CD4-positive, CD25-positive, alpha-beta regulatory T cell (primary cell): ENCODE measurements at places on chromosomes 6 and 20.

GRCh38 chr20:46286977-46287376 is 21.3 kb downstream of the CDH22 start:
- no peak for DNase-seq

- DNase-seq = no peak
Measured at GRCh38 chr6:33869826-33870423, 66.1 kb upstream of the MLN start.

DNA sequence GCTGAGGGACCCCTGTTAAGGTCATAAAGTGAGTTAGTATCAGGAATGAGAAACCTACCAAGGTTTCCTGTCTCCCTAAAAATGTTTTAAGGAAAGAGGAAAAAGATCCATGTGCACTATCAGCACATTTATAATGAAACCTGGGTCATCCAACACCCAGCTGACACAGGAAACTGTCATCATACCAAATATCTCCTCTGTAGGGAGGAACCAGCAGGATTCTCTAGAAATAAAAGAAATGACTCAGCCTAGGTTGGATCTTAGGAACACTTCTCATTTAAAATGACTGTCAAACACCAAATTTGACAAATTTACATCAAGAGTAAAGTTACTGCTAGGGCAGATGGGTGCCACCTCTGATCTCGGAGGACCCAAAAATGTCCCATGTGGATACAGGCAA is 21.7 kb downstream of the GFOD1 start:
- DNase-seq = no peak

- DNase-seq = no peak
Measured at GRCh38 chr6:56511591-56511990, 131.1 kb downstream of the DST start.

DNA sequence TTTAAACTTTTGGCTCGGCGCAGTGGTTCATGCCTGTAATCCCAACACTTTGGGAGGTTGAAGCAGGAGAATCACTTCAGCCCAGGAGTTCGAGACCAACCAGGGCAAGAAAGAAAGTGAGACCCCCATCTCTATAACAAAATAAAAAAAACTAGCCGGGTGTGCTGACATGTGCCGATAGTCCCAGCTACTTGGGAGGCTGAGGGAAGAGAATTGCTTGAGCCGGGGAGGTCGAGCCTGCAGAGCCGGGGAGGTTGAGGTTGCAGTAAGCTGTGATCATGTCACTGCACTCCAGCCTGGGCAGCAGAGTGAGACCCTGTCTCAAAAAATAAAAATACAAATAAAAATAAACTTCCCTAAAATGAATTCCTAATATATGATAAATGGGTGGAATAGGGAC is 50.4 kb downstream of the ZMYND8 start:
- no peak for DNase-seq

DNA sequence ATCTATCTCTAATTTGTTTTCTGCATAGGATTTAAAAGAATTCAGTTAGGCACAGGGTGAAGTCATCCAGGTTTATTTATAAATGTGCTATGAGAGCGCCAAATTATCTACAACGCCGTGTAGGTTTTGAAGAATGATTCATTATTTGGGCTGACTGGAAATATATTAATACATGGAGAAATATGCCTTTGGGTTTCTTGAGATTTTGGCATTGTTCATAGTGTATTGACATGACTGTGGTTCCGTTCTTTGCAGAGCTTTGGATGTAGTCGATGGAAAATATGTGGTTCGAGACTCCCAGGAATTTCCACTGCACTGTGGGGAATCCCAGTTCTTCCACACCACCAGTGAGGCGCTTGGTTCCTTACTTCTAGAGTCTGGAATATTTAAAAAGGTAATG is 90.9 kb downstream of the CRYBG1 start:
- DNase-seq = no peak

DNA sequence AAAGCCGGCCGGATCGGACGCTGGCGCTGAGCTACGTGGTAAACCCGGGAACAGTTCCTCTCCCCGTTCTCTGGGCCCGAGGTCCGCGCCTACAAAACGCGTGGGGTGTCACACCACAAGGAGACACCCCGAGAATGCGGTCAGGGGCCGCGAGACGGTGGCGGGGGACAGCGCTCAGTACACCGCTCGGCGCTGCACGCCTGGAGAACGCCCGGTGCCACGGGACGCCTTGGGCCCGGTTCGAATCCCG is 670 bp downstream of the NCOA5 start:
- DNase-seq = no peak

GRCh38 chr6:63643862-63644261 is 8.3 kb downstream of the PHF3 start:
- no peak for DNase-seq

GRCh38 chr20:3898639-3899038 is 9.5 kb downstream of the PANK2 start:
- DNase-seq = no peak

DNA sequence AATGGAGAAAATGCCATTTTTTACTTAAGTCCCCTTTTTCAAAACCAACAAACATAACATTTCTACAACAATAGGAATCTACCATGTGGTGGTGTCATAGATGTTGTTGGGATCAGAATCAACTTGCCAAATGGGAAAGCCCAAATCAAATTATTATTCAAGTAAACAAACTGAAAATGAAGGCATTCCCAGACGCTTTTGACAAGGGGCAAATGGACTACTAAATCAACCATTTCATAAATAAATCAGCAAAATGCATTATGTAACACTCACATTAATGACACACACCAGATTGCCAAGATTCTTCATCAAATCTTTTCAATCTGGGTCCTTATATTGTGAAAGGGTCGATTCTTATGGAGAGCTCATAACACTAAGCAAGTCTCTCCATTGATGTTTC is 375.6 kb downstream of the KIF16B start:
- no peak for DNase-seq

- no peak for DNase-seq
Measured at GRCh38 chr6:6645261-6645917, 56.9 kb downstream of the LY86 start.

GRCh38 chr6:109308018-109308492 is 74.2 kb downstream of the CD164 start:
- DNase-seq = no peak

DNA sequence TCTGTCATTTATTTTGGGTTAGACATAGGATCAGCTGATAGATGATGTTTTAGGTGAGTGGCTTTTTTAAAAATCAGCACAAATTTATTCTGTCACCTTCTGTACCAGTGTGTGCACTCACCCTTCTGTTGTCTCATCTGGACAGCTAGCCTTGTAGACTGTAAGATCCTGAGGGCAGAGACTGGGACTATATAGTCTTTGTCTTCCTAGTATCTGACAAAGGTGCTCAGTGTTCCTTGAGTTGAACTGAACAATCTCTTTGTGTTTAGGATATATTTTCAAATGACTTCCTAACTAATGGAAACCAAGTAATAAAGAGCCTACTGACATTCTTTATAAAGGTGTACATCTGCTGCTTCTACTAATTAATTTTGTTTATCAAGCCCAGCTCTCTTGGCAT is 3.0 kb downstream of the DCBLD1 start:
- DNase-seq = no peak

DNA sequence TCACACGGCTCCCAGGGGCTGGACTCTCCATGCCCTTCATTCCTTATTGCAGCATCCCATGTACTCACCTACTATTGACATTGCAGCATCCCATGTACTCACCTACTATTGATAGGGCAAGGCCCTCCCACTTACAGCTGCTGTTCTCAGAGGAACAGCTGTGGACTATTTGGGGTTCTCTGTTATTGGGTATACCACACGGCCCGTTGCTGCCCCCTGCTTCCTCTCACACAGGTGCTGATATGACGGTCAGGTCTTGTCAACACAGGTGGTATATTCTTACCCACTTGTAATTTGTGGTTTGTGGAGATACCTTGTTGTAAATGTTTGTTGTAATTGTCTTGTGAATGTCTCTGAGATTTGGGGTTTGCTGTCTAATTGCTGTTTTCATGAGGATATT is 18.8 kb downstream of the ALDH5A1 start:
- DNase-seq = no peak

DNA sequence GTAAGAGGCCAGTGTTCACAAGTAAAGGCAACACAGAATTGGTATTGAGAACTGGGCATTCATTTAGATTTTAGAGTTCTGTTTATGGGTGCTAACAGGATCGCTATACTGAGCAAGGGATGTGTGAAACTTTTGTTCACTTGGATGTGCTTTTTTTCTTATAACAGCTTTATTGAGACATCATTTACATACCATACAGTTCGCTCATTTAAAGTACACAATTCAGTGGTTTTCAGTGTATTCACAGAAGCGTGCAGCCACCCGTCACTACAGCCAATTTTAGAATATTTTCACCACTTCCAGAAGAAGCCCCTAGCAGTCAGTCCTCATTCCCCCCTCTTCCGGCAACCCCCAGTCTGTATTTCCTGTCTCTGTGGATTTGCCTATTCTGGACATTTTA is 48.7 kb downstream of the GFRA4 start:
- DNase-seq = no peak

- no peak for DNase-seq
Measured at GRCh38 chr6:107894809-107895396, 63.1 kb downstream of the SEC63 start.

DNA sequence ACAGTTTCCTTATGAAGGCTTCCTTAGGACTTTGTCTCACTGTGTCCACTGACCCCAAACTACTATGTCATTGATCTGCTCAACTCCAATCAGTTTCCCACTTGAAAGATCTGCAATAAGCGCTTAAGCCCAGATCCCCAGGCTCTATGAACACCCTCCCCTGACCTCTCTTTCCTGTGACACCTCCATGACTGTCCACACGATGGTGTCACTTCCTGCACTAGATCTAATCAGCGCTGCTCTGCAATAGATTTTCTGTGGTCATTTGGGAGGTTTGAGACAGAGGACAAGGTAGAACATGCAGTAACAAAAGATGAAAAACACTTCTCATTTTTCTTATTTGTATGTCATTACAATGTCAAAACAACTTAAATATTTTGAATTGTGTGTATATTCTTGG is 304.6 kb upstream of the AGPAT4 start:
- DNase-seq = peak; percentile 4

GRCh38 chr20:25376886-25377285 is 13.7 kb downstream of the ABHD12 start:
- DNase-seq = no peak

DNA sequence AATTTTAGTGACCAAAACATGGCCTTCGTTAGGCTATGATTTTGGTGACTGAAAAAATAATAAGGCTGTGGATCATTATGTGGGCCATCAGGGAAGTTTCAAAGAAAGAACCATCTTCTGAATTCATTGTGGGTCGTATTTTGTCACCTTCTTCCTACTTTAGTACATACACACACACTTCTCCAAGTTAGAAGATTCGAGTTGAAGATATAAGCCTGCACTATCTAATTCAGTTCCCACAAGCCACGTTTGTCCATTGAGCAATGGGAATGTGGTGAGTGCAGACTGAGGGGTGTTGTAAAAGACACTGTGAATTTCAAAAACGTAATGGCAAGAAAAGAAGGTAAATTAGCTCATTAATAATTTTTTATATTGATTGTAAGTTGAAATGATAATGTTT is 766.0 kb downstream of the KIF16B start:
- DNase-seq = no peak

DNA sequence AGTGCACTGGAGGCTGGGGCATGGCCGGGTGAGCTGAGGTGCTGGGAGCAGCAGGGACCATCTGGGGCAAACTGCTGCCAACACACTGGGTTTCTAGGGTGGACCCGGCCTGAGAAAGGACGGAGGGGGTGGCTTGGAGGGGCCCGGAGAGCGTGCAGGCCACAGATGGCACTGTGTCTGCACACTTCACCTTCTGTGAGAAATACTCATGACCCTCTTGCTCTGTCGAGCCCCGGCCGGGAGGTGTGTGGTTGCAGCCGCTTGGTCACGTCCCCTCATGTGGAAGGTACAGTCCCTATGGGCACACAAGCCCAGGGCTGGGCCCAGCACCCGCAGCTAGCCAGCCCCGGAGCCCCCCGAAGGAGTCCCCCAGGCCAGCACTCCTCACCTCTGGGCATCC is 59.7 kb downstream of the RBM38 start:
- DNase-seq = no peak

GRCh38 chr6:145772846-145773245 is 37.5 kb upstream of the EPM2A start:
- DNase-seq = no peak

DNA sequence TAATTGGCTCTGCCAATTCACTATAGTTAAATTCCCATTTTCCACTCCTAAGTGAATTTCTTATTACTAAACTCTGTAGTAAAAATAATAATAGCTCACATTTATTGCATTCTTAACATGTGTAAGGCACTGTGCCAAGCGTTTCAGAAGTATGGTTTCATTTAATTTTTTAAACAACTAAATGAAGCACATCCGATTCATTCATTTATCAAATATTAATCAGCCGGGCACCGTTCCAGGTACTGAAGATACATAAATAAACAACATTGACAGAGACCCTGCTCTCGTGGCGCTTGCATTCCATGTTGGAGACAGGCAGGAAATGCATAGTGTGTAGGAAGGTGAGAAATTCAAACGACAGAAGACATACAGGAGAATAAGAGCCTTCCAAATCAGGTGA is 423.2 kb upstream of the JARID2 start:
- no peak for DNase-seq

DNA sequence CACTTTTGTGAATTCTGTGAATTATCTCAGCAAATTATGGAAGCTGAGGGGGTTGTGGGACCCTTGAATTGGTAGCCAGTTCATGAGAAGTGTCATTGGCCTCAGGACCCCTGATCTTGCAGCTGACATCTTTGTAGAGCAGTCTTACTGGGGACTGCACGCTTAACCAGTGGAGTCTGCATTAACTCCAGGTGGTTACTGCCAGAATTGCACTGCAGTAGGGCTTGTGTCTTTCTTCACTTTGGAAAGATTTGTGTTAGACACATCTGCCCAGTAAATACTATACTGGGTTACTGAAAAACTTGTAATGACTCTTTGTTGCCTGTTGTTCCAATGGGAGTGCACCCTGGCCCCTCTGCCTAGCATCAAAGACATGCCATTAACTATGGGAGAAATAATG is 21.2 kb upstream of the CDKN1A start:
- DNase-seq = no peak
